ENCODE measurements at places on chromosomes 12 and 14. TPM values are rescaled to one million over a fixed set of nuclear protein-coding genes. Genes with fewer than 3 reads are reported as not detected.

The NOXRED1 gene
- 0.07 TPM for total RNA-seq

The PEX5 gene
- total RNA-seq = 22.6 TPM

The OVCH1 gene
- total RNA-seq = not detected

The PXMP2 gene
- total RNA-seq = 32.4 TPM

The NGB gene
- not detected for total RNA-seq

The PDE3A gene
- total RNA-seq = 3.0 TPM

The LRRC43 gene
- 0.10 TPM for total RNA-seq

The GPRC5A gene
- total RNA-seq = 290 TPM

The PLEKHG7 gene
- not detected for total RNA-seq

The KLC1 gene
- 108 TPM for total RNA-seq
